Tibial nerve (tissue), 4 donors: ENCODE measurements at places on chromosomes 6 and 20. TPM values are rescaled to one million over a fixed set of nuclear protein-coding genes. Genes with fewer than 3 reads are reported as not detected.

Gene ENPP5
- total RNA-seq = 0.30 TPM

Gene PRSS16
- total RNA-seq = not detected

Gene C20orf144
- total RNA-seq = not detected

Gene OVOL2
- total RNA-seq = not detected

Gene SLC26A8
- 0.30 TPM for total RNA-seq

Gene MAFB
- 58.3 TPM for total RNA-seq

Gene SUMO4
- 6.9 TPM for total RNA-seq

Gene SMLR1
- not detected for total RNA-seq
